Caki2 (cell line): ENCODE measurements at places on chromosomes 2 and 18.
A peak's percentile ranks its signal among the peaks of the same experiment; 100 is the strongest.

- no peak for DNase-seq
These were observed 182.9 kb upstream of the TANK start for GRCh38 chr2:160977376-160977775.

- no peak for DNase-seq
These were observed 96.1 kb downstream of the HDAC4 start for GRCh38 chr2:239304533-239305221.

DNA sequence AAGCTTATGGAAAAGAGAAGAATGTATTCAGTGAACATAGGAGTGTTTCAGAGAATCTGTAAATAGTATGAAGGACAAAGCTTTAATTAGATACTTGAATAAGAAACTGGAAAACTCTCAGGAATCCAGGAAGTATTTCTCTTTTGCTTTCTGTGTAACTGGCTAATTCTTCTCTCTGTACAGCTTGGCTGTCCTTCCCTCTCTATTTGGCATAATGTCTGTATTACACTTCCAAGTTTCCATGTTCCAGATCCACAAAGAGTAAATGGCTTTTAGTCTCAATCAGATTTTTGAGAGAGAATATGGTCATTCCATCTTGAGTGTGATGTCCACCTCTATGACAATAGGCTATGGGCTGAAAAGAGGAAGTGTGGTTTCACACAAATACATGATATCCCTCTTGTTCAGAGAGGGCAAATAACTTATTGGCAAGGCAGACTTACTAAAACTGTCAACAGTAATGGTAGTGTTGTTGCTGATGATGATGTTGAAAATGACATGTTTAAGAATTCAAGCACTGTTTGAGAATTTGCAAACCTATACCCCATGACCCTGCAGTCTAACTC lies 129.2 kb upstream of the ERBB4 start:
- no peak for DNase-seq

DNA sequence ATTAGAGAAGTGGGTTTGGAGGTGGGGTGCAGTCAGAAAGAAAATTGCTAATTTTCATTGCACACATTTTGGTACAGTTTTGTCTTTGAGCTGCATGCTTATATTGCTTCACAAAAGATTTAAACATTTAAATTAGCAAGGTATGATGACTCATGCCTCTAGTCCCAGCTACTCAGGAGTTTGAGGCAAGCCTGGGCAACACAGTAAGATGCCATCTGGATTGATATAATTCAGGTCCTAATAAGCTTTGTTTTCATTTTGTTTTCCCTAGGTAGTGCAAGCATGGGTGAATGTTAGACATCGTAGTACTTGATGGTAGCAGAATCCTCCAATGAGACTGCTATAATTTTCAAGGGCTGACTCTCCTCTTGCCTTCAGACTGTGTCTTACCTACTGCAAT lies 396.7 kb upstream of the RGPD4 start:
- no peak for DNase-seq

DNA sequence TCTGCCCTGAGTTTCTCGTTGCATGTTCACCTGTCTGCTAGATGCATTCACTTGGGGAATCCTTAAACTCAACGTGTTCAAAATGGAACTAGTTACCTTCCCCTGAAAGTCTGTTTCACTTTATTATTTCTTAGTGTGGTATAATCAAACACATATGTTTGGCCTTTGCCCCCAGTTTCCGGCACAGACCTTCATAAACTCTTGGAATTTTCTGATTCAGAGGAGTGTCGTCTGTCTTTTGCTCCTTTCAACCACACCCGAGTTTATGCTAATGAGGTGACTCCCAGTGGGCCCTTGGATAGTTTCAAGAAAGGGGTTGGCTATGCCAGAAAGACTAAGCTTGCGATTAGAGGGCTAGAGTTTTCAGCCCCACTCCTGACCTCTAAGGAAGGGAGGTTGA lies 198.9 kb downstream of the CDCA7 start:
- DNase-seq = no peak

GRCh38 chr2:23637011-23637778 lies 252.2 kb downstream of the KLHL29 start:
- no peak for DNase-seq

DNA sequence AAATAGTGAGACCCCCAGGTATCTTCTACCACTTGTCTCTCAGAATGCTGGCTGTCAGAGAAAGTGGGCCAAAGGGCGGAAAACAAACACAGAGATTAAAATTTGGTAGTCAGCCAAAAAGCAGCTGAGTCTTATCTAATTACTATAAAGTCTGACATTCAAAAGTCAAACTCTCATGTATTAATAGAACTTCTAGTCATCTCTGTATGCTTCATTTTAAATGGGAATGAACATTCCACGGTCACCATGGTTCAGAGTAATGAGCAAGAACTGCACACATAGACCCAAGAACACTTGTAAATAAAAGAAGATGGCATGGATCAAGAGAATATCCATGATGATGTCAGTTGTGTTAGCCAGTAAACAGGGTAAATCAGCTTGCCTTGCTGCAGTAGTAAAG lies 1267.0 kb upstream of the CHAC2 start:
- no peak for DNase-seq

DNA sequence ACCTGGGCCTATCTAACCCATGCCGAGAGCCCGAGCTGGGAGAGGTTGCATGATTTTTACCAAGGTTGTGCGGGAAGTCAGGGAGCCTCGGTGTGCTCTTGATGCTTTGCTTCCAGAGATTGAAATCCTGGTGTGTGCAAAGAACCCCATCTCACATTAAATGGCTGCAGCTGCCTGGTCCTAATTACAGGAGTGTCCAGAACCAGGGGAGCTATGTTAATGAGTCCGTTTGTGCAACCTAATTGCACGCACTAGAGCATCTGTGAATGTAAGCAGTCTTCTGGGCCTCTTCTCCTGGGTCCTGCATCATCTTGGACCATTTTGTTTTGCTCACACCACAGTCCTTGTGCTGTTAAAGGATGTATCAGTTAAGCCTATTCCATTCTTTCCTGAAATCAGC lies 263.8 kb downstream of the AGAP1 start:
- DNase-seq = no peak

- DNase-seq = no peak
These were observed 237.3 kb downstream of the GALR1 start for GRCh38 chr18:77486985-77487384.

- DNase-seq = no peak
These were observed 1208.8 kb upstream of the LRRTM1 start for GRCh38 chr2:81513328-81513727.

DNA sequence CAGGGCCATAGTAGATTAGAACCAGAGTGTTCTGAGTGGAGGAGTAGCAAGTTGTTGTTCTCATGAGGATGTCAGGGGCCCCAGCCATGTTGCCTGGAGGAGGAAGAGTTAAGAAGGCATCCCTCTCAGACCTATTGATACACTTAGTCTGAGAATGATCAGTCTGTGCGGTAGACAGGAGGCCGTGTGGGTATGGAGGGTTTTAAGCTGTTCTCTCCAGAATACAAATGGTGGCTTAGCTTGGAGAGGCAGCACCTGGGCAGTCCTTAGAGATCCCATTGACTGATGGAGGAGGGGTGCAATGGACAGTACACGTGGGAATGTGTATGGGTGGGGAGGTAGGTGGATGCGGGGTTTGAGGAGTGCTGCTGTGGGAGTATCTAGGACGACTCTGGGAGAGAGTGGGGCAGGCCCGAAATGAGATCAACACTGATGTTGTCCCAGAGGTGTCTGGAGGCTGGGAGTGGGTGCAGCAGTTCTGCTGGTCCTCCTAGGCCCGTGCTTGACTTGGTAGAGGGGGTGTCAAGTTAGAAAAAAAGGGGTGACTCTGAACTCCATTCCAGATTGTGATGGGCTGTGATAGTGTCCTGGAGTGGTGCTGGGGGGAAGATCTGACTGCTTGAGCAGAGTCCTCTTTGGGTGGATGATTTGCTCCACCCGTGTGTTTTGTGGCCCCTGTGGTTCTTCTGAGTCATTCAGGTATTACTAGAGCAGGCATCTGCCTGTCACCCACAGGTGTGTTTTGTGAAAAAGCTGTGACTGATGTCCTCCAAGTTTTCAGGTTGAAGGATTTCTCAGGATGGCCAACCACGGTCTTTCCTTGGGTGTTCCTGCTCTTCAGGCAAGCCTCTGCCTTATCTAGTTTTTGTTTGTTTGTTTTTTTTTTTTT lies 44.7 kb downstream of the C2orf42 start:
- no peak for DNase-seq

DNA sequence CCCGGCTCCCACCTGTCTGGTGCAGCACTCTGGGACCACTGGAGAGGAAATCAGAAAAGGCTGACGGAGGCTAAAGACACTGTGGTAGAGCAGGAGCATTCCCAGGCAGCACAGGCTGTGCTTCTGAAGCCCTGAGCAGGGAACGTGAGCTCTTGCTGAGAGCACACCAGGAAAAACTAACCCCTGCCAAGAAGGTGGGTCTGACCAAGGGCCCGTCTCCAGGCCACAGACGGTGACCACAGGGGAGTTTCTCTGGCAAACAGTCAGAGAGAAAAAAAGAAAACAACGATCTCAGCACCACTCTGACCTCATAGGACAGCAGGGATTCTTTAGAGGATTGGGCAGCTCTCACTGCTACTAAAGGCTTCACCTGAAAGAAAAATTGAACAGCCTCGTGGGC lies 201.4 kb downstream of the AFF3 start:
- peak; percentile 43 for DNase-seq

DNA sequence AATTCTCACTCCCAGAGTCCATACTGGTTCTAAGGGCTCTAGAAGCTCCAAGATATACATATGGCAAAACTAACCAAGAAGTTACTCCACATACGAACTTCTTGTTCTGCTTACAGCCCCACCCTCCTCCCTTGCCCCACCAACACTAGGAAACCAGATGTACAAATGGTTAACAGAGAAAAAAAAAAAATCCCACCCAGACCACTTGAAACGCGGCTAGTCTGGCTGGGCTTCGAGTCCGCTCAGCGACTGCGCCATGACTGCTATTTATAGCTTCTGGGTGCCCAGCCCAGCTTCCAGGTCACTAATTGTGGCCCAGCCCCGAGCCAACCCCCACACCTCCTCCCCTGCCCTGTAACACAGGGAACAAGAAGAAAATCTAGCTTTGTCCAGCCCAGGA lies 47.0 kb upstream of the IHH start:
- DNase-seq = no peak

DNA sequence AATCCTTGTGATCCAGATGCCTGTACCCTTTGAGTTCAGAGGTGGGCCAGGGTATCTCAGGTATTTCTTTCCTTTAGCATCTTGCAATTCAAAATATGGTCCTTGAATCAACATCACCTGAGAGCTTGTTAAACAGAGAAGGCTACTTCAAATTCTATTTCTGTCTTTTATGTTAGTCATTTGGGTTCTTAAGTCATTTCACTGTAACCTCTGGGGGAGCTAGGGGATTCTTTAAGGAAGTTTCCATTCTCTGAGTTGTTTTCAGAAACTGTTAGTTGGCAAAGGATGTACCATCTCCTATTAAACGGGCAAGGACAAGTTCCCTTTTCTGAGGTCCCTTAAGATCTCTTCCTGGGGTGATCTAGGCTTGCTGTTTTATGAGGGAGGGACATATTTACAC lies 16.6 kb downstream of the CFLAR start:
- DNase-seq = no peak

DNA sequence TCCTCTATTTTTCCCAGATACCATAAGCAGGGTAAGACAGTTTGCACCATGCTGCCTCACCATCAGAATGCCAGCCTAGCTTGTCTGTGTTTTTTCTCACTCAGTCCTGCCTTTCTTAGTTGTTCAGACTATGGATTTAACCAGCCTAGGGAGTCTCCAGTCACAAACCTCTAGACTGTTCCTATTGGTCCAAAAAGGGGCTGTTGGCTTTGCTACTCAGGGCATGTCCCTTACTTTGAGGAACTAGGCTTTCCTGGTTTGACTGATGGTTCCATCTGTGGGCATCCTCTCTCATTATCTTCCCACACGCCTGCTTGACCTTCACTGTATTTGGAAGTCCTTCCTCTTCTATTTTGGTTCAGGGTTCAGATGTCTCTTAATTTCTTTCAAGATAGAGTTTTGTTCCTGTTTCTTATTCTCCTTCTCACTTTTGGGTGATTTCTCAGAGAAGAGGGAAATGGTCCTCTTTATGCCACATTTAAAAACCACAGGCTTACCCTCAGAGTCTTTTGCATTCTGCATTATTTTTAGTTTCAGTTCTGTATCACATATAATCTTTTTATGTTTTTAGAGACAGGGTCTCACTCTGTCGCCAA lies 31.3 kb upstream of the TMEM131 start:
- no peak for DNase-seq

- no peak for DNase-seq
These were observed 128.3 kb downstream of the CYRIA start for GRCh38 chr2:16537347-16537746.

- peak; percentile 77 for DNase-seq
These were observed 60.1 kb upstream of the GLI2 start for GRCh38 chr2:120675460-120676130.

GRCh38 chr2:142603759-142604158 lies 273.7 kb upstream of the KYNU start:
- no peak for DNase-seq

- DNase-seq = no peak
These were observed 445.7 kb upstream of the TRIB2 start for GRCh38 chr2:12270876-12271588.
